Activated naive CD4-positive, alpha-beta T cell treated with Interleukin-2 at 50 U/mL for 16 hours (primary cell): ENCODE measurements at places on chromosomes 3 and 15.

GRCh38 chr3:28948685-28949084, 332.2 kb upstream of the RBMS3 start:
- DNase-seq, result no peak

DNA sequence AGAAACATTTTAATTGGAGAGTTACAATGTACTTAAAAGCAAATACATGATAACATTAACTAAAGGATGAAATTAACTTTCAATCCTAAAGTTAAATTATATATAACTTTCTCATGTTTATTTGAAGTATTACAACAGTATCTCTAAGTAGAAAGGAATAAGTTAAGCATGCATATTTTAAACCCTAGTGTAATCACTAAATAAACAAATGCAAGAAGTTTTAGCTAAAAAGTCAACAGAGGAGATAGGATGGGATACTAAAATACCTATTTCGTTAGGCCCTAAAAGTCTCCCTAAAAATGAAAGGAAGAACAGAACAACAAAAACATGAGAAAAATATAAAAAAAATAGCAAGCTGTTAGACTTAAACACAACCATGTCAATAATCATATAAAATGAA, 361.3 kb upstream of the THBS1 start:
- DNase-seq, result no peak

DNA sequence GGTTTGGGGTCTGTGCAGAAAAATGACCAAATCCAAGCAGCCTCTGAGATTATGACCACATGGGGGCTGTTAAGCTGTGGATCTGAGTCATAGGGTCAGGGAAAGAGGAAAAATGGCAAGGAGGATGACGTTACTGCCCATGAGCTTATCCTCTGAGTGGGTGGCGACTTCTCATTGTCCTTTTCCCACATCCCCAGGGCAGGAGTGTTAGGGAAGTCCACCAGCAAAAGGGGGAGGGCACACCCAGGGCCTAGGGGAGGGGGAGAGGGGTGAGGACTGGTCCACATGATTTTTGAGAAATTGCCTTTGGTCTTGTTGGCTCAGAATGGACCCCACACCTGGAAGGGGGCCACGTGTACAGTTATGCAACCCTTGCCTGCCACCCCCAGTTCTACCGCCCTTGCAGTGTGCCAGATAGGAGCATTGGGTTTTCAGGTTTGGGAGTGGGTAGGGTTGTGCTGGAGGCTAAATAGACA, 2.6 kb downstream of the CD276 start:
- no peak for DNase-seq

DNA sequence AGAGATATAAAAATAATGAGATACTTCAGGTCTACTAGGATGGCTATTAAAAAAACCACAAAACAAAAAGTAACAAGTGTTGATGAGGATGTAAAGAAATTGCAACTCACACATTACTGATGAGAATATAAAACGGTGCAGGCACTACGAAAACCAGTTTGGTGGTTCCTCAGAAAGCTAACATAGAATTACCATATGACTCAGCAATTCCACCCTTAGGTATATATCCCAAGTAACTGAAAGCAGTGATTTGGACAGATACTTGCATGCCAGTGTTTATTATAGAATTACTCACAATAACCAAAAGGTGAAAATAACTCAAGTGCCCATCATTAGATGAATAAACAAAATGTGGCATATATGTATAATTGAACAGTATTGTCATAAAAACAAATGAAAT, 87.5 kb upstream of the MELTF start:
- no peak for DNase-seq

DNA sequence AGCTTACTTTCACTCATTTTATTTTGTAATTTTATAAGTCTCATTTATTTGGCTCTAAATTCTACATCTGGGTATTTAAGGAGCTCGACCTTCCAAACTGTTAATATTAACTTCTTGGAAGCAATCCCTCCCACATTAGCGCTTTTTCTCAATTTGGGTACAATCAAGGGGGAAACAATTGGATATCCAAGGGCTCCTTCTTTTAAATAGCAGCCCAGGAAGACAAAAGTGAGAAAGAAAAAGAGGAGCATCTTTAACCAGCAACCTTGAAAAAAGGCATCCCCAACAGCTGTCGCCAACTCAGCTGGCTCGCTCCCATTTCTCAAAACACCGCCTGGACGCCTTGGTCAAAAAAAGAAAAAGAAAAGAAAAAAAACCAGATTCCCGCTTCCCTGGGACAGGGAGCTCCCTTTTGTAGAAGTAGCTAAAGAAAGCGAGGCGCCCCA, 873 bp downstream of the C3orf70 start:
- no peak for DNase-seq

DNA sequence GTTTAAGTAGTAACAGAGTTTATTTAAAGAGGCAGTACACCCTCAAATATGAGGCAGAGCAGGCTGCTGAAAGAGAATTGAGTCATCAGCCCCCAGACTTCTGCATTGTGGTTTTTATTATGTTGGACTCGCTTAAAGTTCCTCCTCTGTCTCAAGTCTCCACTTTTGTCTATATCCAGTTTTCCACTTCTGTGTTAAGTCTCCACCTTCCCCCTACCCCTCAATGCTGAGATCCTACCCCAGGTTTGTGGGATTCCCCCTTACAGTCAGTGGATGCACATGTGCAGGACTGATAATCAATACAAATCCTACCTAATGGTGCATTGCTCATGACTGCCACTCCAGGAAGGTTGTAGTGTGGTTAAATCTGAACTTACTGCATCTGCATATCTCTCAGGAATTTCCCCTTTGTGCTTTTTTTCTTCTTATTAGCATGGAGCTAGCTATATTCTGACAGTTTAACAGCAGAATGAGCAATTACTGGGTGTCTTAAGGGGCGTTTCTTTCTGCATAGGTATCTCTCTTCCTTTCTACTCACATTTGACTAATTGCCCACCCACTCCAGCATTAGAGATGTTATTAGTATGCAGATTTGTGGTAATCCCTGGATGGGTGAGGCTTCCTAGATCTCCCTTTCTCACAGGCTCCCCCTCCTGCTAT, 11.9 kb upstream of the CD200R1L start:
- peak; percentile 21 for DNase-seq

- DNase-seq, result no peak
Measured at GRCh38 chr3:115835946-115836345, 212.6 kb downstream of the GAP43 start.

GRCh38 chr3:133330522-133330921, 69.3 kb upstream of the BFSP2 start:
- no peak for DNase-seq

- DNase-seq, result no peak
Measured at GRCh38 chr3:99325402-99325801, 313.0 kb upstream of the COL8A1 start.

GRCh38 chr3:124483915-124484470, 246.3 kb upstream of the UMPS start:
- no peak for DNase-seq

DNA sequence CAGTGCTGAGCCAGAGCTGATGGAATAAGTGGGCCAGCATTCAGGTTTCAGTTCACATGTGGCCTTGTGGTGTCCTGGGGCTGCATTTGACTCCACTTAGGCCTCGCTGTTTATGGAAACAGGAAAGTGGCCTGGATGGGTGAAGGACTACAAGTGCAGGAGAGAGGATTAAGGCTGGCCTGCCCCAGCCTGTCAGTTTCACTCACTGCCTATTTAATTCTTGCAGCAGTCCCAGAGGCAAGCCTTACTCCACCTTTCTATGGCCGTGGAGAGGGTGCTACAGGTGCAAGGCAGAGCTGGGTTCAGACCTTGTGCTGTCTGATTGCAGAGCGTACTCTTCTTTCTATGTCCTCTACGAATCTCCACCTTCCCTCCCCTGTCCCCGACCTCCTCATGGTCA, 37.7 kb downstream of the ABHD17C start:
- DNase-seq, result no peak

DNA sequence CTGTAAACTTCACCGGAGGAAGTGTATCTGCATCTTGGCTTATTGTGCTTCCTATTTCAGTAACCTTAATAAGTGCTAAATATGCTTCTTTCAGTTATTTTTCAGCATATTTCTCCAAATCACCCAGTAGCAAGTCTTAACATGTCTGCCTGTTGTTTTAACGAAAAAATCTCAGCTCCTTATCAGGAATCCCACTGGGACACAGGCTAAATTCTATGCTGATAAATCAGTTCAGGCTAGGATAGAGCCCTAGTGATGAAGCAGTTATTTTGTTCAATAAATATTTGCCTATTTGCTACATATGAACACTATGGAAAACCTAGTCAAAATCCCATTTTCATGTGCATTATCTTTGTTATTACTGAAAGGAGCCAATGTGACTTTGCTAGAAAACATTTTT, 8.2 kb upstream of the MITF start:
- DNase-seq, result no peak

- peak; percentile 22 for DNase-seq
Measured at GRCh38 chr3:50204804-50205412, at the start of gene SLC38A3. SLC38A3 (plus strand) TSS chr3:50205271; CDS start chr3:50214200, 8,929 bp downstream.

GRCh38 chr3:14678015-14678503, 3.1 kb downstream of the C3orf20 start:
- DNase-seq, result no peak

- no peak for DNase-seq
Measured at GRCh38 chr3:32203854-32204253, 34.6 kb upstream of the CMTM8 start.

DNA sequence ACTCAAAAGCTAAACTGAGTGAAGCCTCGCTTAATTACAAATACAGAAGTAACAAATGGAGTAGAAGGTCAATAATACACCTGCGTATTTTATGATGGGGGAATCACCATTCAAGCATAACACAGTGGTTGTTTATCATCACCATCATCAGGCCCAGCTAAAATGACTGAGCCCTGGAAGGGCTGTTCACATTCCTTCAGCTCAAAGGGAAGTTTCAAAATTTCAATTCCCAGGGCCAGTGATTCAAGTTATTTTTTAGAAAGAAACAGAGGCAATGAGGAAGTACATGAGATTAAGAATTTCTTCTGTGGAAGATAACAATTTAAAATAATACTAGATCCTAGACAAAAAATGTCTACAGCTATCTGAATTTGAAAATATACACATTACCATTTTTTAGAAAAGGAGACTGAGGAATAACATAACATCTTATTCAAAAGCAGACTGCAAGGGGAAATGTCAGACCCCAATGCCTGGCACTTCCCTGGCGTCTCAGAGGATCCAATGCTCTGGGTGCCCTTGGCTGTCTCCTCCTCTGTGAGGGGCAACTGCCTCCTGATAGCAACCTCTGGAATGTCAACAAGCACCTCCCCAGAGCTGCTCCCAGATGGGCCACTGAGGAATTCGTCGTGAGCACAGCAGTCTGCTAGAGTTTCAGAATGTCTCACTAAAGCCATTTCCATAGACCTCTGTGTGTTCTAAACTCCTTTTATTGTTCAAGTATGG, 22.8 kb downstream of the EHD4 start:
- no peak for DNase-seq

DNA sequence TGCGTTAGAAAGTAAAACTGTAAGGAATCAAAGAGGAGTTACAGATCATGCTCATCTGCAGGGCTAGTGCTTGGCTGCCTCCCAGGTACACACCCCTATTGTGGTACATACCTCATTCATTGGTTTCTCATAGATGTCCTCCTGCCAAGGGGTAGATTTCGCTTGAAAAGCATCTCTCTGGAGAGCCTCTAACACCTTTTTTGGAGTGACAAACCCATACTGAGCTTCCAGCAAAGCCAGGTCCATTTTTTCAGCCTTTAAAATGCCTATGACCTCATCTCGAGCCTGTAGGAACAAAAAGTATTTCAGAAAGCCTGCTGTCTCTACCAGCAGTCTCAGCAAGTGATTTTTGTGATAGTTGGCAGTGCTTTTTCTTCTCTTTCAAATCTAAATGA, 112.1 kb downstream of the CMSS1 start:
- DNase-seq, result no peak

- no peak for DNase-seq
Measured at GRCh38 chr3:189519458-189519857, 111.7 kb upstream of the TP63 start.

DNA sequence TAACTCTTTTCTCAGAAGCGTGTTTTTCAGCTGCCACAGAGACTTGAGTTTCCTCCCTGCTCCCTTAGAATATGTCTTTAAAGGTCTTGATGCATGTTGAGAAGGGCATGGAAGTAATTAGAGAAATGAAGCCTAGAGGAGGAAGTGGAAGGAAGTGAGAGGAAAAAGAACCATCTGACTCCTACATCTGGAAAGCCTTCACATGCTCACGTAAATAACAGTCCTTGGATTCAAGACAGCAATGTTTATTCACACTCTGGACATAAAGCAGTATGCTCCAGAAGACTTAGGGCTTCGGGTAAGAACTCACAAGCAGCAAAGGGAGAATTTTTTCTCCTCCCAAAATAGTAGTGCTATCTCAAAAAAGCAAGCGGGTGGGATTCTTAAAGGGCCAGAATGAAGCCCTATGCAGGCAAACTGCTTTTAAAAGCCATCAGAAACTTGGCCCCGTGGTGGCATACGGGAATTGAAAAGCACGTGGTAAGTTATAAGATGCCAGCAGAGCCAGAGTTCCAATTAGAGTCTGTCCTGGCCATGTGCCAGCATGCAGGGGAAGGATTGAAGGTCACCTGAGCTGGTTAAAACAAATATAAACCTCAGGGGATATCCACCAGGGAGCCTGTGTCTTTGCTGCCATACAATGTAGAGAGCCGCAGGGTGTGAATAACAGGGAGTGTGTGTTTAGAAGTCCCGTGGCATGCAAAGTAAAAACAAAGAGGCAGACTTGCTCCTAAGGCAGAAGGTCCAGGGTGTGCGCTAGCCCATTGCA, 380.8 kb upstream of the NDN start:
- DNase-seq, result no peak

- no peak for DNase-seq
Measured at GRCh38 chr3:54279005-54279583, 156.7 kb downstream of the CACNA2D3 start.

- DNase-seq, result no peak
Measured at GRCh38 chr15:83565553-83566159, 88.3 kb upstream of the ADAMTSL3 start.

DNA sequence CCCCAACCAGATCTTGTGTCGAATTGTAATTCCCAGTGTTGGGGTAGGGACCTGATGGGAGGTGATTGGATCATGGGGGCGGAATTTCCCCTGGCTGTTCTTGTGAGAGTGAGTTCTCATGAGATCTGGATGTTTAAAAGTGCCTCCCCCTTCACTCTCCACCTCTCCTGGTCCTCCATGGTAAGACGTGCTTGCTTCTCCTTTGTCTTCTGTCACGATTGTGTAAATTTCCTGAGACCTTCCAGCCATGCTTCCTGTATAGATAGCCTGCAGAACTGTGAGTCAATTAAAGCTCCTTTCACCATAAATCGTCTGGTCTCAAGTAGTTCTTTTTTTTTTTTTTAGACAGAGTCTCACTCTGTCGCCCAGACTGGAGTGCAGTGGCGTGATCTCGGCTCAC, 42.3 kb downstream of the NR1D2 start:
- no peak for DNase-seq

DNA sequence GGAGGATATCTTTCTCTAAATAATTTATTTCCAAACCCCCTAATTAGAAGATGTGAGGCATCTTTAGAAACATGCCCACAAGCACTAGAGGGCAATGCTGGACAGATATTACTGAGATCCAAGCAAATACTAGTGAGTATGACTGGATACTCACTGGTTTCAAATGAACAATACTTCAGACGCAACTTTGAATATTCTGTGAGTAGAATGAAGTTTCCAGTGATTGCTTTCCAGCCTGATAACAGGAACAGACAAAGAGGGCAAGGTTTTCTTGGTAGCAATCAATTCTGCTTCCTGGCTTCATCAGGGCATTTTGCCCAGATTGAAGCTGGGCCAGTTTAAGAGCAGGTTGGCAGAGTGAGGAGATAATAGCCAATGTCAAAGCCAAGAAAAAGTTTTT, 442.6 kb upstream of the PDZRN3 start:
- no peak for DNase-seq

- no peak for DNase-seq
Measured at GRCh38 chr3:71616571-71617021, 33.1 kb upstream of the FOXP1 start.

- no peak for DNase-seq
Measured at GRCh38 chr3:132726341-132726823, 4.2 kb upstream of the NPHP3 start.
